CD4-positive, CD25-positive, alpha-beta regulatory T cell (primary cell): ENCODE measurements at places on chromosomes 2 and 18. TPM values are rescaled to one million over a fixed set of nuclear protein-coding genes. Genes with fewer than 3 reads are reported as not detected.

DNA sequence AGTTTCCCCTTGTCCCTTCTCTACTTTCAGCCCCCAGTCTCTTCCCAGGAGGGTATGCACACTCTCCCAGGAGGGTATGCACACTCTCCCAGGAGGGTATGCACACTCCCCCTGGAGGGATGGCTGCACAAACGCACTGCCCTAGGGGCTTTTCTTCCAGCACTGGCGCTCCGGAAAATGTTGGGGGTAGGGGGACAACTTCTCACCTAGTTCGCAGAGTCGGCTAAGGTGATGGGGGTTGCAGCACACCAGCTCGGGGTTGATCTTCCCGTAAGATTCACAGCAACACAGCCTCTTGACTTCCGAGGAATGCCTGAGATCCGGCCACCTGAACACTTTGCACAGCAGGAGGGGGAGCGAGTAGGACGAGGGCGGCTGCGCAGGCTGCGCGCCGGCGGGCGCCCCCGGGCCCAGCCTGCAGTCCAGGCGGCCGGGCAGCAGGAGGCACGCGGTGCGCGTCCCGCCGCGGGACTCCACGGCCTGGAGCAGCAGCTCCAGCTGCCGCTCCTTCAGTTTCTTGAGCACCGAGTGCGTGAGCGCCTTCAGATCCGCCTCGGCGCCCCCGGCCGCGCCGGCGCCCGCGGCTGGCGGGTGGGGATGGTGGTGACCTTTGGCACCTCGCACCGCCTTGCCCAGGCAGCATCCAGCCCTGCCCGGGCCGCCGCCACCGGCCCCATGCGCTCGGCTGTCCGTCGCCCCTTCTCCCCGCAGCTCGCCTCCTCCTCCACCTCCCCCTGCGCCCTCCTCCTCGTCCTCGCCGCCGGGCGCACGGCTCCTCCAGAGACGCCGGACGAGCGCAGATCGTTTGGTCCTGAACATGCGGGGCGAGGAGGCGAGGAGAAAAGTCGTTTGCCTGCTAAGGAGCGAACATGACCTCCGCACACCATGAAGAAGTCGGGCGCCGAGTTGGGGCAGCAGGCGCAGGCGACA lies 894 bp downstream of the SMAD7 start:
- no peaks in the 10 kb centered on the region for H3K36me3 ChIP-seq
- H3K4me1 ChIP-seq: peaks cover 60% of the 10 kb centered on the region
- peak overlapping the region; percentile 87 for H3K4me3 ChIP-seq

- no peaks in the 10 kb centered on the region for H3K36me3 ChIP-seq
- no peaks in the 10 kb centered on the region for H3K27me3 ChIP-seq
- no peak overlapping the region for H3K27ac ChIP-seq
- no peak overlapping the region for H3K4me3 ChIP-seq
These were observed 869.2 kb upstream of the GCFC2 start for GRCh38 chr2:76579911-76580310.

GRCh38 chr2:47218066-47218581 lies 63.0 kb upstream of the STPG4 start:
- no peaks in the 10 kb centered on the region for H3K27me3 ChIP-seq
- no peak for DNase-seq
- no peaks in the 10 kb centered on the region for H3K4me1 ChIP-seq
- no peak overlapping the region for H3K4me3 ChIP-seq

The UGT1A7 gene
- not detected for total RNA-seq

The POMC gene
- 3.8 TPM for total RNA-seq

DNA sequence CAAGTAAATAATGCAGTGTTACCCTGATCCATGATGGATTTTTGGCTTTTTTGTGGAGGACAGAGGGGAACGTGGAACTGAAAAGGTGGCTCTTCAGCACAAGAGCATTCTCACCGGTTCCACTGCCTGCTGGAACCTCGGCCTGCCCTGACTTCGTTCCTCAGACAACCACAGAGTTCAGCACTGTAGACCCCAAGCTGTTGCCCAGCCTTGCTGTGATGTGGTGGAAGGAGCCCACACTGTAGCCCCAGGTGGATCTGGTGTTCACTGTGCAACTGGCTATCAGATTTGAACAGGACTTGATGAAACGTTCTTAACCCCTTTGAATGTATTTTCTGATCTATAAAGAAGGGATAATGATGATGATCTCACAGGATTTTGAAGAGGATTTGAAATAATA lies 293.5 kb downstream of the TRIB2 start:
- H3K27me3 ChIP-seq: peaks cover 16% of the 10 kb centered on the region
- H3K4me1 ChIP-seq: peaks cover 3% of the 10 kb centered on the region
- no peak for DNase-seq
- no peak overlapping the region for H3K27ac ChIP-seq

- H3K27me3 ChIP-seq: no peaks in the 10 kb centered on the region
- no peak overlapping the region for H3K4me3 ChIP-seq
- no peak overlapping the region for H3K27ac ChIP-seq
- no peak for DNase-seq
These were observed 296.8 kb upstream of the ZNF521 start for GRCh38 chr18:25648716-25649260.

- no peaks in the 10 kb centered on the region for H3K36me3 ChIP-seq
- no peak overlapping the region for H3K4me3 ChIP-seq
- no peak for DNase-seq
These were observed 106.9 kb downstream of the CDK15 start for GRCh38 chr2:201913201-201913600.
